ENCODE measurements at places on chromosomes 12 and 14.
A peak's percentile ranks its signal among the peaks of the same experiment; 100 is the strongest.

DNA sequence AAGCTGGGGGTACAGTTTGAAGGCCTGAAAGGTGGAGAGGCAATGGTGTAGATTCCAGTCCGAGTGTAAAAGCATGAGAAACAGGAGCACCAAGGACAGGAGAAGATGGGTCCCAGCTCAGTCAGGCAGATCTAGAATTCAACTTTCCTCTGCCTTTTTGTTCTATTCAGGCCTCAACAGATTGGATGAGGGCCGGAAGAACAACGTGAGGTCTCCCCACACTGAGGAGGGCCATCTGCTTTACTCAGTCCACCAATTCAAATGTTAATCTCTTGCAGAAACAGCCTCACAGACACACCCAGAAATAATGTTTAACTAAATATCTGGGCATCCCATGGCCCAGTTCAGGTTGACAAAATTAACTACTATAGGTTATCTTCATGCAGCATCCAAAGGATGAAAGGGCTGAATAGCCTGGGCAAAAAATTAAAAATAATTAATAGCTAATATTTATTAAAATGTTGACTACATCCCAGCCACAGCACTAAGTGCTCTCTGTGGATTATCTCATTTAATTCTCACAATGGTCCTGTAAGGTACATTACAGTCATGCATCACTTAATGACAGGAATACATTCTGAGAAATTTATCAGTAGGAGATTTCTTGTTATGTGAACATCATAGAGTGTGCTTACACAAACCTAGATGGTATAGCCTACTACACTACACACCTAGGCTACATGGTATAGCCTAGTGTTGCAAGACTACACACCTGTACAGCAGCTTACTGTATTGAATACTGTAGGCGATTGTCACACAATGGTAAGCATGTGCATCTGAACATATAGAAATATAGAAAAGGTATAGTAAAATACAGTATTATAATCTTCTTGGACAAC lies 22.5 kb downstream of the BTG1 start:
- no peak for DNase-seq

DNA sequence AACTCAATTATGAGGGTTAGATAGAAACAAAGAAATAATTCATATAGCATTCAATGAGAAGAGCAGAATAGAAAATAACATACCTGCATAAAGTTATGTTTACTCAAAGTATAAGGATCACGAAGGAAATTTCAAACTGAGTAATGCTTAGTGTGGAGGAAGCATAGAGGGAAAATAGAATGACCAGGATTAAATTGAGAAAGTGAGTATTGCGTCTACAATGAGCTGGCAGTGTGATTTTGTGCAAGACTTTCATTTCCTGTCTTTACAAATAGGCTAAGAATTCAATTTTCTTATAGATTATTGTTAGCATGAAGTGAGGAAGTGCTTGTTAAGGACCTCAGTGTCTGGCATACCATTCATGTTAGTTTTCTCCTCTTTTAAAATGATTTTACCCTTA lies 12.0 kb downstream of the ADGRD1 start:
- DNase-seq, result no peak

- peak; percentile 98 for DNase-seq
Observed at GRCh38 chr14:76958980-76959710, 69.4 kb downstream of the IRF2BPL start.

DNA sequence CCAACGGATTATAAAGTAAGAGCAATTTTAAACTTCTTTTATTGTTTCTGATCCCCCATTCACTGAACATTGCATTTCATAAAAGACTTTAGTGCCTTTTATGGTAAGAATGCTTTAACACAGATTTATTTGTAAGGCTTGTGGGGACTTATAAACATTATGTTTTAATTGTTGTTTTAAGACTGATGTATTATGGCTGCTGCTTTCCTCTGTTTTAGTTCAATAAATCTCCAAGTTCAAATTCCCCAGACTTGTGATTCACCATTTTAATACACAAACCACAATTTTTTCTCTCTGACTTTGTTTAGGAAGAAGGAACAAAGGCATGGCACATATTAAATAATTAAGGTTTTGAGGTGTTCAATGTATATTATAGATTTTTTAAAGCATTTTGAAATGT lies 753.3 kb downstream of the SLC6A15 start:
- DNase-seq, result no peak

- DNase-seq, result no peak
Observed at GRCh38 chr14:83825843-83826242, 1704.1 kb upstream of the FLRT2 start.

DNA sequence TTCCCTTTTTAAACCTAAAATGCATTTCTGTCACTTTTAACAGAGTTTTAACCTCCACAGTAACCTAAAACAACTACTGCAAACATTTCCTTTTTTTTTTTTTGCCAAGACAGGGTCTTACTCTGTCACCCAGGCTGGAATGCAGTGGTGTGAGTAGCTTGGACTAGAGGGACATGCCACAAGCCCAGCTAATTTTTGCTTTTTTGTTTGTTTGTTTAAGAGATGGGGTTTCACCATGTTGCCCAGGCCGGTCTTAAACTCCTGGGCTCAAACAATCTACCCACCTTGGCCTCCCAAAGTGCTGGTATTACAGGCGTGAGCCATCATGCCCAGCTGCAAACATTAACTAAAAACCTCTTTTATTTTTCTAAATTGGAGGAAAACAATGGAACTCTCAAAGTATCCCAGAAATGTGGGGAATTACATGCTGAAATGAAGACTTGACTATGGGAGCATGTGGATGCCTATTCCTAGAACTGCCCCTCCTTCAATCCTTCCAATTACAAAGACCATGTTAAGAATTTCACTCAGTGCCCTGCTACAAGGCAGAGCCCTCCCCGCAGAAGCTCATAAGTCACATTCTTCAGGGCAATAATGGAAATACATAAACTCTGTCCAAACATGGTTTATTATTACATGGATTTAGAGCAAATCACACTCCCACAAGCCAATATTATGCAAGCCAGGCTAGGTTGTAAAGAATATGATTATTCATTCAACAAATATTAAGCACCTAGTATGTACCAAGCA lies 66.9 kb downstream of the C12orf56 start:
- DNase-seq, result no peak

DNA sequence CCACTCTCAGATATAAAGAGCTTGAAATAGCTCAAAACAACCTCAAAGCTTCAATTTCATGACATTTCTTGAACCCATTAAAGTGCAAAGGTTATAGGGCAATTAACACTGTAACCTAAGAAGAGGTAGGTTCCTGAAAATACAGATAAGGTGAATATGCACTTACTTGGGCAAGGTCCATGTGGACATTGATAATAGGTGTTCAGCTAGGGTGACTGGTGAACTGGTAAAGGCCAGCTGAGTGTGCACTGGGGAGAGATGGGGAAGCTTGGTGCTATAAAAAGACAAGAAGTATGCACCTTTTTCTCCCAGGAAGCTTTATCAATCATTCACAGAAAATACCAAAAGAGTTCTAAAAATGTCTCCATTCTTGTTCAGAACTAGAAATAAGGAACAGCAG lies 418.6 kb downstream of the SLC16A7 start:
- DNase-seq, result no peak

GRCh38 chr12:131027876-131028586 lies 74.3 kb downstream of the ADGRD1 start:
- no peak for DNase-seq

- no peak for DNase-seq
Observed at GRCh38 chr12:27905285-27906126, 67.0 kb downstream of the PTHLH start.

DNA sequence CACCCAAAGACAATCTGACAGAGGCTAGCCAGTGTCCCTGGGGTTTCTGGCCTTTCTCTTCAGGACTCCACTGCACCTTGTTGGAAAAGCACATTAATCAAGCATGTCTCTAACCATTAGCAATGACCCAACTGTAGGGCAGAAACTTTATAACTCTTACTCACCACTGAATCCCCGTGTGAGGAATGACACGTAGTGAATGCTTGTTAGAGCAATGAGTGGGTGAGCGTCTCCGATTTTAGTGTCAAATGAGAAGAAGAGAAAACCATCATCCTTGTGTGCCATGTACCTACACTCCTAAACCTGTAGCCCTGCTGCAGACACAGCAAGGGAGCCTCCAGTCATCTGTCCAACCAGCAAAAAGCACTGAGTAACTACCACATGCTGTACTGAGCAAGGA lies 56.5 kb upstream of the GPR68 start:
- no peak for DNase-seq

DNA sequence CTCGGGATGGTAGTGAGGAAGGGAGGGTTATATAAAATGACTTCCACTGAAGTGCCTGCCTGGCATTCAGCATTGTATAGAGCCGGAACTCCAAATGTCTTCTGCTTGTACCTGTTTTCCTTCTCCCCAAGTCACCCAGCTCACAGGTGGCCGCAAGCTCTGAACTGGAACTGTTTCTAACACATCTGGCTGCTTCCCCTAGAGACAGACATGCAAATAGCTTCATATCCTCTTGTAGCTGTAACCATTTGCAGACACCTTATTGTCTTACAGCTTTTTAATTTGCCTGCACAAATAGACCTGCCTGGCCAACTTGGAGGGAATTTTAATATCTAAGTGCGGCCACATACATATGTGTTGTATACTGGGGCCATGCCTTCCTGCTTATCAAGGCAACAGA lies 126.0 kb downstream of the CHST11 start:
- no peak for DNase-seq

GRCh38 chr12:124503305-124503704 lies 64.1 kb downstream of the NCOR2 start:
- no peak for DNase-seq

GRCh38 chr12:122527478-122527944 lies 462 bp downstream of the KNTC1 start:
- no peak for DNase-seq

GRCh38 chr12:38895446-38895845 lies 9.9 kb downstream of the CPNE8 start:
- no peak for DNase-seq

- no peak for DNase-seq
Observed at GRCh38 chr12:42237853-42238239, 202 bp downstream of the YAF2 start.

DNA sequence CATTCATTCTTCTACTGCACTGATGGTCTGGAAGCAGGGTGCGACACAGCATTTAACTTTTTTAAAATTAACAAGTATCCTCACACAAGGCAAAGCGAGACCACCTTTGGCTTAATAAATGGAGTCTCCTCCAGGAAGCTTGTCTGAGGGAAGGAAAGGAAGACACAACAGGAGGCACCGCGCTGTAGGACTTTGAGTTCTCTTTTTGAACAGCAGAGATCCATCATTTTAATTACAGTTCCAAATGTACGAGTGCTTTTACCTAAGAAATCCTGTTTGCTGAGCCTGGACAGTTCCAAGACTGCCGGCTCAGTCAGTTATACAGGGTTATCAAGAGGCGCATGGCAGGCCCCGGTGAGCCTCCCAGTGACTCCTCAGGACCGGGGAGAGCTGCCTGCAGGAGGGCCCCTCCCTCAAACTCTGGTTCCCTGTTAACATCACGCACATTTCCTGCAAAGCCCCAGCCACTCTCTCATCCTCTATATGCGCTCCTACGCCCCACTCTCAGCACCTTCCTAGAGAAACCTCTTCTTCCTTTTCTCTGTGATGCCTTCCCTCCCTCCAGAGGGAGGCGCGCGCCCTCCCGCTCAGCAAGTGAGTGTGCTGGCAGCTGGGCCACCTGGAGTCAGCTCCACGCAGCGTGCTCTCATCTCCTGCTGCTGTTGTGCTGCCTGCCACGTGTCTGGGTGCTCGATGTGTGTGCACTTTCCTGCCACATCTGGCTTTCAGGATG lies 46.1 kb downstream of the STX2 start:
- DNase-seq, result no peak

- no peak for DNase-seq
Observed at GRCh38 chr12:113341535-113341934, 6.6 kb upstream of the SLC8B1 start.

- DNase-seq, result peak; percentile 71
Observed at GRCh38 chr14:98494582-98494981, 777.4 kb downstream of the BCL11B start.

DNA sequence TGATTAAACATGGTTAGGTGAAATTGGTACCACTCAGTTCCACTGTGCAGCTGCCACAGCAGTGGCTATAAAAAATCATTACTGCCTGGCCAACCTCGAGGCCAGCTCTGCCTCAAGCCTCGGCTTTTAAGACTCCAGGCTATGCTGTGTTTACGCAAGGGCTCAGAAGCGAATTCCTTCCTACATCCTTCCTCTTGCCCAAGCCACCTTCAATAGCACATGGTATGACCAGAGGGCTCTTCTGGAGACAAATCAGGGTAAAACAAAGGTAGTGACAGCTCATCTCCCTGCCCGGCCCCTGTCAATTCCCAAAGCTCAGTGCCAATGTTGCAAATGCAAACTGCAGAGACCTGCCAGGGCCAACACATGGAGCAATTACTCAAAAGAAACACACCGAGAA lies 31.9 kb downstream of the NUAK1 start:
- DNase-seq, result peak; percentile 82

- no peak for DNase-seq
Observed at GRCh38 chr12:28800129-28800528, 348.9 kb upstream of the FAR2 start.

GRCh38 chr12:12338527-12339168 lies 11.4 kb downstream of the MANSC1 start:
- DNase-seq, result no peak

GRCh38 chr12:72957454-72957853 lies 685.3 kb downstream of the TRHDE start:
- no peak for DNase-seq

DNA sequence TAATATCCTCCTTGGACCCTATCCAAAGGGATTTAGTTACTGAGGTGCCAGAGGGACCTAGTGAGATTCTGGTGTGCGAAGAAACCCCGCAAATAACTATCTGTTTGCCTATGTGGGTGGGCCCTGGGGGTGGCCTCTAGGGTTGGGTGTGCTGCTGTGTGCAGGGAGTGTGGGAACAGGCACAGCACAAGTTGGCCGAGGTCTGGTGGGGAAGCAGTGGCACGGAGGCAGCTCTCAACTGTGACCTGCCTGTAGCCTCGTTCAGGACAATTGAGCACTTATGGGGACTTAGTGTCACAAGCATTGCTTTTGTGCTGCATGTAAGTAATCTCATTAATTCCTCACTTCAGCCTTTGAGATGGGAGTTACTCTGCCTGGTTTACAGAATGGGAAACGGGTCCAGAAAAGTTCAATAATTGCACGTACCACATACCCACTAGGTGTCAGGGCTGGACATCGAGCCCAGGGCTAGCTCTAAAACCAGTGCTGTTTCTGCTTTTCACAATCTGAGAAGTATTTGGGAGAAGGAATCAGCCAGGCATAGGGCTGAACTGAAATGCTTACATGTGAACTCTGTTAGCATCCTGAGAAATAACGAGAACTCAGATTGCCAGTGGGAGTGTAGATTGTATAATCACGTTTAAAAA lies 58.8 kb downstream of the TECPR2 start:
- DNase-seq, result no peak

DNA sequence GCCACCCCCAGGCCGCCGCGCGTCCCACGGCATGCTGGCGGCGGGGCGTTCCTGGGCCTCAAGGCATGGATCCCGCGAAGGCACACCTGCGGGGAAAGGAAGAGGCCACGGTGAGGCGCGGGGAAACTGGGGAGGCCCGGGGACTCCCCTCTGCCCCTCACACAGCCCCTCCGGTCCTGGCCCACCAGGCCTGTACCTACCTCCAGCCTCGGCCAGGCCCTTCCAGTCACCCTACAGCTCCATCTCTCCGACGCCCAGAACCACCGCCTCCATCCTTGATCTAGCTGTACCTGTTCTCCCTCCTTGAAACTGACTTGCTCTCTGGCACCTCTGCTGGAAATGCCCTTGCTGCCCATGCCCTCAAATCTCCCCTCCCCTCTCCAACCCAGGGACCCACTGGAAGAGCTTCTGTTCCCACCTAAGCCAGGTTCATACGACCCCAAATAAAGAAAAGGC lies 1.7 kb downstream of the ANKRD9 start:
- no peak for DNase-seq

GRCh38 chr14:68782091-68782981 lies 10.5 kb downstream of the ZFP36L1 start:
- peak; percentile 51 for DNase-seq
